Epithelial cell of proximal tubule (primary cell): ENCODE measurements at places on chromosomes 1 and 21. TPM values are rescaled to one million over a fixed set of nuclear protein-coding genes. Genes with fewer than 3 reads are reported as not detected.

DNA sequence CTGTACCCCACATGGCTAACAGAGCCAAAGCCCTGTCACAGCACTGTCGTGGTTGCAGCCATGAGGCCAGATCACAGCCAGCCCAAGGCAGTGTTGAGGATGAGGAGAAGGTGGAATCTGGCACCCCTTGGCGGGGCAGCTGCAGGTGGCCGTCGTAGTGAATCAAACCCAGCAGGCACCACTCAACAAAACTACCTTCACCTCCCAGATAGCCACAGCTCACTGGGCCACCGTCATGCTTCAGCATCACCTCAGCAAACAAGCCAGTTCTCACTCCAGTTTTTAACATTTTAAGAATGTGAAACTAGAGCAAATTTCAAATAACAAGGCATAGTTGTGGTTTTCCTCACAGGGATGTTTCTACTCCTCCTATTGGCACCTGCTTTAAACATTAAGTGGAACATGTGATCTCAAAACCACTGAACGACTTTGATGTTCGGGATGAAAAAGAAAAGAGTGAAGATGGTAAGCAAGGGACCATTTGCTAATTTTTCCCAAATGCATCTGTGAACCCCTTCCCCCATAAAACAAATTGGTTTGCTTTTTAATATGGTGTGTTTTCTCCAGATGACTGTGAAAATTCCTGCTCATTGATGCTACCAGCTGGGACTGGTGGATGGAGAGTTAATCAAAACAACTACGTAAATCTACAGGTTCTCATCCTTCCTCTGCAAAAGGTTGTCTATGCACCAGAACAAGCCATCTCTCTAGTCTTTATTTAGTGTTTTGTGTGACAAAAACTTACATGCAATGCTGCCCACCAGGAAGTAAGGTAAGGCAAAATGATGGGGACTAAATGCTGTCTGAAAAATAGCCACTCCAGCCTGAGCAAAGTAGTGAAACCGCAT, 45.5 kb downstream of the TOR1AIP2 start:
- DNase-seq: peak; percentile 2

Gene CACNA1S
- not detected in 2 replicates for total RNA-seq

GRCh38 chr1:87669674-87670073, 341.0 kb downstream of the LMO4 start:
- DNase-seq: no peak

Gene CD101
- 0.14 and 0.29 TPM in 2 replicates for total RNA-seq

Gene SPRR3
- total RNA-seq: not detected in 2 replicates

- no peak for DNase-seq
Observed at GRCh38 chr1:32240140-32240951, 6.7 kb upstream of the FAM167B start.

Gene RAB7B
- total RNA-seq: not detected in 2 replicates

GRCh38 chr1:240004086-240004749, 87.5 kb upstream of the FMN2 start:
- DNase-seq: no peak

- DNase-seq: no peak
Observed at GRCh38 chr1:43276673-43277072, 6.9 kb downstream of the TMEM125 start.

DNA sequence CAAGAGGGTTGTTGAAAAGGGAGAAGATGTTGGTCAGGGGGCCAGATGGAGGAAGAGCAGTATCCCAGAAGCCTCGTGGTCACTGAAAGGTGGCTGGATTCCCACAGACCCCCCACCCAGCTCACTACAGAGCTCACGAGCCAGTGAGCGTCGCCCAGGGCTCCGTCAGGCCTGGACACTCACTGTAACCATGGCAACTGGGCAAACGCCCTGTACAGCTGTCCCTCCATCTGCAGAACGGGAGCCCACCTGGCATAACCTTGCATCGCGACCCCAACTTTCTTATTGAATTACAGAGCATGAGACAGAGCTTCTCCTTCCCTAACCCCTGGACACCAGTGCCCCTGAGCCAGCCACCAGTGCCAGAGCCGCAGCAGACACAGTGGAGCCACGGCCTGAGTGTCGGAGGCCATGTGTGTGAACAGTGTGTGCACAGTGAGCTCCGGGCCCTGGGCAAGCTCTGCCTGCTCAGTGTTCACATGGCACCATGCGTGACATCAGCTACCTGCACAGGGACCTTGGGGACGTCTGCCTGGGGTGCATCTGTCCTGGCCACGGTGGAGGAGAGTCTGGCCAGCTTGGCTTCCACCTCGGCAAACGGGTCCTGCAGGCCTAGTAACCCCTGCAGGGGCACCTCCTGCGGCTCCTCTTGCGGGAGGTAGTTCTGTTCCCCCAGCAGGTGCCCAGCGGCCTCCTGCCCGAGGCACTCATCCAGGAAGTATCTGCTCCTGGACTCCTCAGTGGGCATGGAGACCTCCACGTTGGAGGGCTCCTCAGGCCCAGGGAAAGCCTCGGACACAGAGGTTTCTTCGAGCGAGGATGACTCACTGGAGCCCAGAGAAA, 25.9 kb upstream of the DDOST start:
- DNase-seq: no peak

Gene GPR153
- 2.2 and 6.4 TPM in 2 replicates for total RNA-seq

Gene PRAMEF27
- total RNA-seq: not detected in 2 replicates

GRCh38 chr1:47527653-47528272, 89.9 kb downstream of the FOXD2 start:
- no peak for DNase-seq

Gene ZBED6
- total RNA-seq: 4.8 and 13.6 TPM in 2 replicates

DNA sequence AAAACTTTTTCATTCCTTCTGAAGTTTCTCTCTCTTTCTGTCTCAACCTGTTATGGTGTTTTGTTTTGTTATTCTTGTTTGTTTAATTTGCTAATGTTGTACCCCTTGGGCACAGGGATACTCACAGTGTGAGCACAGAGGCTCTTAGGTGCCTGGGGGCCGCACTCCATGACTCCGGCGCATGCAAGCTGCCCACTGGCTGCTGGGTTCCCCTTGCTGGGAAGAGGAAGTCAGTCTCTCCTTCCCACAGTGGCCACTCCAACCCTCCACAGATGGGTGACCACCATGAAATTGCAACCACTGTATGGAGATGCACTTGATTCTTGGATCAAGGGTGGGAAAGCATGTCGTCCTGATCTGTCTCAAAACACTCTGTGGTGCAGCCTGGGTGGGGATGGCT, 4.6 kb upstream of the CD1A start:
- DNase-seq: no peak

- DNase-seq: no peak
Observed at GRCh38 chr21:45554477-45555175, 12.4 kb upstream of the SLC19A1 start.

GRCh38 chr1:228837817-228838716, 102.8 kb downstream of the RHOU start:
- DNase-seq: peak; percentile 95

DNA sequence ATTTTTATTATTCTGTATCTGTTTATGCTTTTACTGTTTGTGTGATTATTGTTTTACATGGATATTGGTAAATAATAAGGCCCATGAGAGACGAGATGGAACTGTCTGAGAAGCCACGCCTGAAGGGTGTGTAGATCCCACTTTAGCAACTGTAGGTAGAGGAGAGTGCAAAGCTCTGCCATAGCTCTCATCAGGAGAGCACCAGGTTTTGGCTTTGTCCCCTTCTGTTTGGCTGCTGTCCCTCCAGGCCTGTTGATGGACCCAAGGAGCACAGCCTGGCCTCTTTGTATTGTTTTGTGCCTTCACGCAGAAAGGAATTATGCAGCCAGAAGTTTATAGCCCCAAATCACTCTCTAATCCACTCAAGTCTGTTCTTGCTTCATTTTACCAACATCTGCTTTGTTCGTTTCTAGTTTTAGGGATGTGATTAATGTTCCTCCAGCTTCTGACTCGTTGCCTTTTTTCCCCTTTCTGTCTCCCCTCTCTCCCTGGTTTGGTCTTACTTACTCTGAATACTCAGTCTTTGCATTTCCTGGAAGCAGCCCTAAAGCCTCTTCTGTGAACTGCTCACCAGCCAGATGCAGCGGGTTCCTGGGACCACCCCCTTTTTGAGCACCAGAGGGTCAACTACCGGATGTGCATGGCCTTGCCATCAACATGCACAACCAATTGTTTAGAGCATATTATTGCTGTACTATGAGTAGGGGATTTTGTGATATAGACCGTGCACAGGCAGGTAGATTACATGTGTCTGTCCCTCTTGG, 127.3 kb downstream of the HHAT start:
- no peak for DNase-seq

GRCh38 chr1:161324020-161324419, 9.8 kb downstream of the SDHC start:
- DNase-seq: no peak

Gene LCE1B
- total RNA-seq: not detected in 2 replicates

Gene AK5
- total RNA-seq: 9.3 and 25.0 TPM in 2 replicates

- DNase-seq: no peak
Observed at GRCh38 chr1:35884934-35885333, 1.9 kb downstream of the AGO1 start.
